Activated CD4-positive, alpha-beta T cell treated with anti-CD3 and anti-CD28 coated beads, Interleukin-2, amount 50 U/mL, for 24 hours (primary cell): ENCODE measurements at places on chromosomes 4 and X.

DNA sequence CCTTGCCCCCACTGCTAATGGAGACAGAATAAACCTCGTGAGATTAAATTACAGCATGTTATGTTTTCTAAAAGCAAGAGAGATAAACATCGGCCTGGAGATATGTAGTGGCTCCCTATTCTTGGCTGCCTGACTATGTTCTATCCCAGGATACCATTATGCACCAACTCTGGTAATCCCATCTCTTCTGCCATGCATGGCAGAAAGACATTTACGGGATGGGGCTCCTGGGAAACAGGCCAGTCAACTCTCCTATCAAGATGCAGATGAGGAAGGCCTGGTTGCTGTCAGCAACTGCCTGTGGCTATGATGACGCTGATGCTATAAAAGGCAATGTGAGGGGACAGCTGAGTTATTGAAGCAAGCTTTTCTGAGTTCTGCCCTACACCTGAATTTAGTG, 166.2 kb upstream of the VCX3A start:
- DNase-seq: no peak

DNA sequence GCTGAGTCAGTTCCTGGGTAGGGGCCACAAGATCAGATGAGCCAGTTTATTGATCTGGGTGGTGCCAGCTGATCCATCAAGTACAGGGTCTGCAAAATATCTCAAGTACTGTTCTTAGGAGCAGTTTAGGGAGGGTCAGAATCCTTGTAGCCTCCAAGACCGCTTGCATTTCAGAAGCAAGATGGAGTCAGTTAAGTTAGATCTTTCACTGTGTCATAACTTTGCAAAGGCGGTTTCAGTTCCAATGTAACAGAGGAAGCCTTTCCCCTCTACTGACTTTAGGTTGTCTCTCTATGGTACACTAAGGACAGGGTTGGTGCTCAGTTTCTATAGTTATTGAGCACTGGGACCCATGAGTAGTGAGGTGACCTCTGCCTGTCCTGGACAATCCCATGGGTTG, 127.3 kb upstream of the WDR1 start:
- DNase-seq: no peak

DNA sequence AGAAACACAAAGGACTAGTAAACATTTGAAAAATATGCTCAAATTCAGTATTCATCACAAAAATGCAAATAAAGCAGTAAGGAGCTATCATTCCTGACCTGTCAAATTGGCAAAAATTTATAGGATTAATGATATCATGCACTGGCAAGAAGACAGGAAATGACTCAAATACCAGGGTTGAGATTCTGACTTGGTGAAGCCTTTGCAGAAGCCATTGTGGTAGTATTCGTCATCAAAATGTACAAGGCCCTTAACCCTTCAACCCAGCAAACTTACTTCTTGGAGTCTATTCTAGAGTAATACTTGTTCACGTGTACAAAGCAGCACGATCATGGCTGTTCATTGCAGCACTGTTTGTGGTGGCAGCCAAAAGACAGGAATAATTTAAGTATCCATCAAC, 132.4 kb downstream of the ENOX2 start:
- DNase-seq: no peak

GRCh38 chr4:39045827-39046221, 13.6 kb upstream of the TMEM156 start:
- no peak for DNase-seq

DNA sequence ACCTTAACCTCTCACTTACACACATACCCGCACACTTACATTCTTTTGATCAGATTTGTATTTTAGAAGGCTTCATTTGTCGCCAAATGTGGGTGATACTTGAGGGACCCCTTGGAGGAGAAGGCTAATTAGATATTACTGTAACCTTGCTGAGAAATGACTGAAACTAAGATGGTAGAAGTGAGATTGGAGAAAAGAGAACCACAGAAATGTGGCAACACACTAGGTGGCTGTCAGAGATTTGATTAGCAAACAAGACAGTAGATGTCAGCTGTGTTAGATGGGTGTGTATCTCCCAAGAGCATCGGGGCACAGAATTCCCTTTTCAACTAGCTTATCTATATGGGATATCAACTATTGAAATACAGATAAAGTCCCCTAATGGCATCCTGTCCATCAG, 149.3 kb upstream of the FABP2 start:
- DNase-seq: no peak

GRCh38 chrX:42978655-42979379, 200.9 kb upstream of the PPP1R2C start:
- DNase-seq: no peak

GRCh38 chr4:137361756-137362470, 170.4 kb downstream of the PCDH18 start:
- no peak for DNase-seq

GRCh38 chr4:8544741-8545438, 35.3 kb upstream of the GPR78 start:
- no peak for DNase-seq

DNA sequence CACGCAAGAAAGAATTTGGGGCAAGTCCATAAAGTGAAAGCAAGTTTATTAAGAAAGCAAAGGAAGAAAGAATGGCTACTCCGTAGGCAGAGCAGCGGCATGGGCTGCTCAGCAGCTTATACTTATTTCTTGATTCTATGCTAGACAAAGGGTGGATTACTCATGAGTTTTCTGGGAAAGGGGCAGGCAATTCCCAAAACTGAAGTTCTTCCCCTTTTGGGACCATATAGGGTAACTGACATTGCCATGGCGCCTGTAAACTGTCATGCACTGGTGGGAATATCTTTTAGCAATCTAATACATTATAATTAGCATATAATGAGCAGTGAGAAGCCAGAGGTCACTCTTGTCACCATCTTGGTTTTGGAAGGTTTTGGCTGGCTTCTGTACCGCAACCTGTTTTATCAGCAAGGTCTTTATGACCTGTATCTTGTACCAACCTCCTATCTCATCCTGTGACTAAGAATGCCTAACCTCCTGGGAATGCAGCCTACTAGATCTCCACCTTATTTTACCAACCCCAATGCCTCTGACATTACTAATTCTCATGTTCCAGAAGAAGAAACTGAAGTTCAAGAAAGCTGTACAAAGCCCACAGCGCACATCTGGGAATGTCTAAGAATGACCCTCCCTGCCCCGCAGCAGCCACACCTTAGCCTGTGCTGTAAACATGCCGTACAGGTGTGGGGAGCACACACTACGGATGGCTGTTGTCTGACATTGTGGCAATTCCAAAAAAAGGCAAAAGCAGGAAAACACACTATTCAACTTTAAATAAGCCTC, 18.6 kb downstream of the RXFP1 start:
- DNase-seq: no peak

- no peak for DNase-seq
Measured at GRCh38 chrX:120774606-120775005, 101.1 kb downstream of the CT47B1 start.

DNA sequence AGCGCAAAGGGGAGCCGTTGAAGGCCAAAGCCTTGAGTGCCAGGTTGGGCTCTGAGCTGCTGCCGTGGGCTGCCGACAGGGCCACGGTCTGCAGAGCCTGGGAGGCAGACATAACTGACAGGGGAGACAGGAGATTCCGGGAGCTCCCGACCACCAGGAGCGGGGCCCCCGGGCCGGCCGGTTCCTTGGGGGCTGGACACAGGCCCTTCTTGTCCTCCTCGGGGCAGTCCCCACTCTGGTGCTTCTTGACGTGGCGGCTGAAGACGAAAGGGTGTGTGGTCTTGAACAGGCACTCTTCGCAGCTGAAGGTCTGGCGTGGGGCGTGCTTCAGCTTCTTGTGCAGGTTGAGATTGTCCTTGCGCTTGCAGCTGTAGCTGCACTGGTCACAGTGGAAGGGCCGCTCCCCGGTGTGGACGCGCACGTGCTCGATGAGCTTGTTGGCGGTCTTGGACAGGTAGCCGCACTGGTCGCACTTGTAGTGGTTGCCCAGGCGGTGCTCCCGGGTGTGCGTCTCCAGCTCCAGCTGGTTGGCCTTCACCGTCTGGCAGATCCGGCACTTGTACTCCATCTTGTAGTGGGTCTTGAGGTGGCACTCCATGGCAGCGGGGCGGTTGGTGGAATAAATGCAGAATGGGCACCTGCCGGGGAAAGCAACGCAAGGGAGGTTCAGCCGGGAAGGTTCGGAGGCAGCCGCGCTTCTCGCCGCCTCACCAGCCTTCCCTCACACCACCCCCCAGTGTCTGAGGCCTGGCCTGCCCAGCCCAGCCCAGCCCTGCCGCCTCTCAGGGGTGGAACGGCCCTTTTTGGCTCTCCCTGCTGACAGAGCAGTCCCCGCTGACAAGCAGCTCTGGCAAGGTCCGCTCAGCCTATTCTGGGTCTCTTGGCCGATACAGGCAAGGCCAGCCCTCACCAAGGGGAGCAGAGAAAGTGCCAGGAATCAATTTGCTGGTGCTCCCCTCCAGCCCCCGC, 81.3 kb downstream of the C4orf51 start:
- DNase-seq: no peak

- no peak for DNase-seq
Measured at GRCh38 chr4:182604161-182604622, 313.0 kb downstream of the DCTD start.

- no peak for DNase-seq
Measured at GRCh38 chrX:12401252-12401651, 263.0 kb downstream of the FRMPD4 start.

DNA sequence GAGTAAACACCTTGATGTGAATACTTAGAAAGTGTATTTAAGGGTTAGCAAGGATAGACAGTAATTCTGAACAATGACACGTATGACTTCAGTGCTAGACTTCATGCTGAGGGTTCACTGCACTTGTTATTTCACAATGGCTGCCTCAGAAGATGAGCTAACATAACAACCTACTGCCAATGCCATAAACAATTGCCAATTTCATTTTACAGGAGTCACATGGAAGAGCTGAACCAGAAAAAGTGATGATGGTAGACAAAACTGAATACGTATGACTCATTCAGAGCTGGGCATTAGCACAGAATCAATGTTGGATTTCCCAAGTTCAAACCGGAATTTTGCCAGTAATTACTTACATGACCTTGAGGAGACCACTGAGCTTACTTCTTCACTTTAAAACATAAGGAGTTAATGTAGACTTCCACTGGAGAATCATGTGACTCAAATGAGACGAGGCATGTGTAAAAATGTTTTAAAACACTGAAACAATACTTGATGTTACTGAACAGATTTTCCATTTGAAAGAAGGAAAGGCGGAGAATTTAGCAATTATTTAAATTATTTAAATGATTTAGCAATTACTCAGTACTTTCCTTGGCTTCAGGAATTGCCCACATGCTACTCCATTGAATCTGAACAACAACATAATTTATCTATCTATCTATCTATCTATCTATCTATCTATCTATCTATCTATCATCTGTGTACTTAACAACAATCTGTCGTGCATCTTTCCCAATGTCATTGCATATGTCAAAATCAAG, 868.5 kb upstream of the SLIT2 start:
- DNase-seq: no peak

- DNase-seq: no peak
Measured at GRCh38 chrX:42585842-42586621, 191.9 kb downstream of the PPP1R2C start.

DNA sequence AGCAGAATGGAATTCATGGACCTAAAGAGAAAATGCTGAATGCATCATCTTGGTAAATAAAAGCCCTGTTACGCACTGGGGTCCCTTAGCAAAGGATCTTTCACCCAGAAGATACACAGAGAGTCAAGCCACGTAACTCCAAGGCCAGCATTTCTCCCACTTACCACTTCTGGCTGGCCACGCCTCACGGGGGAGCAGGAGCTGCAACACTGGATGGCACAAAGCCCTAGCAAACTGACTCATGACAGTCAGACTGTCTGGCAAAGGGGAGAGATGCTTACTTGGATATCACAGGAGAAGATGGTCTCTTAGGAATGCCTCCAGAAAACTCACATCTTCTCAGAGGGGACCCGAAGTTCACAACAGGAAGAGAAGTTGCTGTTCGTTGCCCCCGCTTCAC, 51.4 kb upstream of the BCLAF3 start:
- no peak for DNase-seq

- DNase-seq: no peak
Measured at GRCh38 chr4:63460075-63460474, 949.2 kb downstream of the TECRL start.

DNA sequence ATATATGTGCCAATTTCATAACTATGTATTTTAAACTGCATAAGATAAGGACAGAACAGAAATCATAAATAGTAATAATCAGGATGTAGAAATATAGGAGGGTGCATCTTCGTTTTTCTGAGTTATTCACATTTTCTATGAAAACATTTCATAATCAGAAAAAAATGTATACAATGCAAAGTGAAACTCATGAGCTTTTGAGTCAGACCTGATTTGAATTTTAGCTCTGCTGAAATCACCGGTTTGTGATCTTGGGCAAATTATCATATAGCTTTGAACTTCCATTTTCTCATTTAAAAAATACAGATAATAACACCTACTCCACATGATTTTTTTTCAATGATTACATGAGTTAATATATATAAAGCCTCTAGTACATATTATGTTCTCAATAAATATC, 106.9 kb downstream of the KDR start:
- DNase-seq: no peak

DNA sequence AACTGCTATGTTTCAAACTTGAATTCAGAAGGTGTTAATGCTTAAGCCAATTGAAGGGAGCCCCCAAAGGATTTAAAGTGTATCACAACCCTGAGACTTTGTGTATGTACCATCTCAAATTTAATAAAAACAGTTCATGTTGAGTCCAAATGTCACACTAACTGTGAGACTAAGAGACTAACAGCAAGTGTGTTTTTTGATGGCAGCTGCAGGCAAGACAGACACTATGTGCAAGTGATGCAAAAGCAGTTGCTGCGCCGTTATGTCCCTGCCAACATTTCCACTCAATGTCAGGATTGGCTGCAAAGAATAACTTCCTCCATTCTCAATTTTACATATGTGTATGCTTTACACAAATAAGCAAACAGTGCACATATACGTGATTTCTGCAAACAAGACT, 594.6 kb downstream of the IL15 start:
- DNase-seq: no peak

GRCh38 chr4:17492058-17492741, 19.7 kb downstream of the QDPR start:
- DNase-seq: no peak

GRCh38 chrX:130975947-130976346, 72.9 kb upstream of the ENOX2 start:
- no peak for DNase-seq

GRCh38 chr4:135244056-135244455, 1042.5 kb upstream of the PABPC4L start:
- DNase-seq: no peak

DNA sequence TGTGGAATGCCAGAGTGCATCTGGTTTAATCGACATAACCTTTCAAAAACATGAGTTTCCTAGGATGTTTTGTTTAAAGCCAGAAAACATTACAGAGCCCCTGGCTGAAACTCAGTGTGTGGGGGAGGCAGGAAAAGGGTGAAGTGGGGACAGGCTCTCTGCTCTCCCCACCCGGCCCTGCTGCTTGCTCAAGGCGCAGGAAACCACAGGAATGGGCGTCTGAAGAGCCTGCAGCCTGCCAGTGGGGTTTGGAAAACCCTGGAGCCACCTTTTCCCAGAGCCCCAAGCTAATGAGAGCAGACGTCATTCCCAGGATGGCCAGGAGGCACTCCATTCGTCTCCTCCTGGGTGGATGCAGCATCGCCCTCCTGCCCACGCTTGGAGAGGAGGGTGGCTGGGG, 240.6 kb downstream of the AFAP1 start:
- DNase-seq: no peak
